CD4-positive, alpha-beta T cell (primary cell): ENCODE measurements at places on chromosomes 13 and 19. TPM values are rescaled to one million over a fixed set of nuclear protein-coding genes. Genes with fewer than 3 reads are reported as not detected.

- no peaks in the 10 kb centered on the region for H3K36me3 ChIP-seq
- DNase-seq, result no peak
- H3K27ac ChIP-seq, result no peak overlapping the region
- H3K27me3 ChIP-seq, result no peaks in the 10 kb centered on the region
Observed at GRCh38 chr13:101481421-101481820, 28.9 kb downstream of the ITGBL1 start.

- DNase-seq, result peak; percentile 41
- H3K27ac ChIP-seq, result no peak within 1 kb of the TSS
- H3K36me3 ChIP-seq, result no peaks in the 10 kb centered on the region
- peak within 1 kb of the TSS; percentile 38 for H3K4me3 ChIP-seq
- peaks cover 49% of the 10 kb centered on the region for H3K4me1 ChIP-seq
Observed at GRCh38 chr19:7874076-7874896, at the start of gene PRR36. TSS of gene PRR36 (minus strand) at chr19:7874390. CDS start at chr19:7873689, 701 bp downstream.

DNA sequence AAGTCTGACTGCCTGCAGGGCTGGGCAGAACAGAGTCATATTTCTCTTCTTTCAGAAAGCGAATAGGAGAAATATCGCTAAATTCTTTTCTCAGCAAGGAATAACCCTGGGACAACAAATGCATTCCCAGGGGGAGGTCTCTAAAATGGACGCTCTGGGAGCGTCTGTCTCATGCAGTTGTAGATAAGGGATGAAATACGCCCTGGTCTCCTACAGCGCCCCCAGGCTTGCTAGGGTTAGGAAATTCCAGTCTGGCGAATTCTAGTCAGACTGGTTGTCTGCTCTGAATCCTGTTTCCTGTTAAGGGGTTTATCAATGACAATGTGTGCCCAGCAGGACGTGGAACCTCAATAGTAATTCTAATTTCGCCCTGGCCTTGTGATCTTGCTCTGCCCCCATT lies 1214.1 kb downstream of the DIAPH3 start:
- H3K27ac ChIP-seq, result no peak overlapping the region
- H3K4me3 ChIP-seq, result no peak overlapping the region
- no peaks in the 10 kb centered on the region for H3K36me3 ChIP-seq
- no peak for DNase-seq

DNA sequence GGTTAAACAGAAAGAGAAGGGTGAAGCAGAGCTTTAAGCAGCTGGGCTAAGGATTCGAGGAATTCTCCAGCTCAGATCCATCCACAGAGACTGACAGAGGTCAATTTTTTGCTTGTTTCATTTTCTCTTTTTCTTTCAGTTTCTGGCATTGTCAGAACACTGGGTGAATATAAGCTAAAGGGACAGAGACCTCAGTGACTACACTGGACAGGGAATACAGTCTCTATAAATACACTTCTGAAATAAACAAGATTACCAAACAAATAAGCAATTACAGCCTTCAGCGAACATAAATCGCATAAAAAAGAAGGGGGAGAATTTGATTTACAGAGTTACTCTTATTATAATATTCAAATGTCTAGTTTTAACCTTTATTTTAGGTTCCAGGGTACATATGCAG lies 3.7 kb upstream of the ZNF441 start:
- no peak overlapping the region for H3K4me3 ChIP-seq
- DNase-seq, result no peak
- H3K27me3 ChIP-seq, result no peaks in the 10 kb centered on the region
- H3K4me1 ChIP-seq, result peaks cover 15% of the 10 kb centered on the region
- H3K27ac ChIP-seq, result no peak overlapping the region
- no peaks in the 10 kb centered on the region for H3K36me3 ChIP-seq

- no peak overlapping the region for H3K4me3 ChIP-seq
- H3K36me3 ChIP-seq, result no peaks in the 10 kb centered on the region
- H3K4me1 ChIP-seq, result no peaks in the 10 kb centered on the region
- DNase-seq, result no peak
Observed at GRCh38 chr13:83738407-83738806, 143.9 kb downstream of the SLITRK1 start.

DNA sequence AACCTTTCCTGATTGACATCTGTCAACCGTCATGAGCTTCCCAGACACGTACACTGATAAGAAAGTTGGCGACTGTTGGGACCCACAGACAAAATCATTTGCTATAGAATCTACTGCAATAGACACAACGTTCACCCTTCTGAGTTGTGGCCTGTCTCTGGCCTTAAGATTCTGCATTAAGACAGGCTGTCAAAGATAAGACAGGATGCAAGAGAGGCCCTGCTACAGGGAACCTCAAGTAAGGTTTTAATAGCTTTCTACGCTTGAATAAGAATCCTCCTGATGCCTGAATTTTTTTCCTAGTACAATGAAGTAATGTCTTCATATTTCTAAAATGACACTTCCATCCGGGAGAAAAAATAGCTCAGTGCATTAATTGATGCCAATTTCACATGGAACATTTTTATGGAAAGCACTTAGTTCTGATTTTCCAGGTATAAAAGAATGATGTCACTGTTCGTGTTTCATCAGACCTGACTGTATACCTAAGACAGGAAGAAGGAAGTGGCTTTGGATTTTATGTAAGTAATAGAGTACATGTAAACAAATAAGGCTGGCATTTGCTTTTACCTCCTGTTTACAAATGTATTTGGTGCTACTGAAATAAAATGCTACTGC lies 275.2 kb upstream of the GPC6 start:
- H3K36me3 ChIP-seq, result no peaks in the 10 kb centered on the region
- H3K27ac ChIP-seq, result no peak overlapping the region
- DNase-seq, result no peak

GRCh38 chr13:32840113-32840512 lies 176.1 kb upstream of the KL start:
- H3K4me3 ChIP-seq, result no peak overlapping the region
- no peaks in the 10 kb centered on the region for H3K27me3 ChIP-seq
- H3K4me1 ChIP-seq, result peaks cover 7% of the 10 kb centered on the region
- no peaks in the 10 kb centered on the region for H3K36me3 ChIP-seq
- DNase-seq, result no peak

GRCh38 chr19:49326165-49326704 lies 1.2 kb upstream of the SLC6A16 start:
- no peaks in the 10 kb centered on the region for H3K27me3 ChIP-seq
- H3K27ac ChIP-seq, result no peak overlapping the region
- no peak for DNase-seq
- no peak overlapping the region for H3K4me3 ChIP-seq

- H3K27ac ChIP-seq, result no peak overlapping the region
- H3K36me3 ChIP-seq, result peaks cover 14% of the 10 kb centered on the region
- no peaks in the 10 kb centered on the region for H3K4me1 ChIP-seq
Observed at GRCh38 chr19:56611288-56611687, 16.2 kb downstream of the ZNF71 start.

DNA sequence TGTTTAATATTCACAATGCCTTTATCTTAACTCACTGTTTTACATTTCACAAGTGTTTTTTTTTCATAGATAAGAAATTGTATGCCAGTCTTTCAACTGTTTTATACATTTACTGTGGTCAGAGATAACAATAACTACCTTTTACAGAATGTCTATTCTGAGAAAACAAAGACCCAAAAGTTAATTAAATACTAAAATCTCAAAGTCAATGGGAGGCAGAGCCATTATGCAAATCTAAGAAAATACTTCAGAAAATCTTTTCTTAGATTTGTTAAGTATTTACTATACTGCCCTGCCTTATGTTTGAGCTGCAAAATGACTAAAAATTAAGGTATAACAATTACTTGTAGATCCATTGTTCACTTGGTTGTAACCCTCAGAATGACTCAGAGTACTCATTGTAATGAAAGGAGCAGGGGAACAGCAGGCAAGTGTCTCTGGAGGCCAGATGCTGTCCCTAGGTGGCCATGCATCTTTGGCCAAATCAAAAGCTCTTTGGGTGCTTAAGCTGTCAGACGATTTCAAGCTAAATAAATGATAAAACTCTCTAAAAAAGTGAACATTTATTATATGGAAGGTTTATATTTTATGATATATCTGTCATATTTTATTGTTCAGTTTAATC lies 770.1 kb upstream of the PCDH20 start:
- H3K36me3 ChIP-seq, result no peaks in the 10 kb centered on the region
- H3K4me1 ChIP-seq, result no peaks in the 10 kb centered on the region
- H3K27ac ChIP-seq, result no peak overlapping the region
- no peaks in the 10 kb centered on the region for H3K27me3 ChIP-seq
- DNase-seq, result no peak

GRCh38 chr19:12295191-12295590 lies 508 bp upstream of the ZNF44 start:
- H3K27ac ChIP-seq, result peak overlapping the region; percentile 78
- DNase-seq, result no peak
- peak overlapping the region; percentile 96 for H3K4me3 ChIP-seq
- peaks cover 39% of the 10 kb centered on the region for H3K4me1 ChIP-seq

DNA sequence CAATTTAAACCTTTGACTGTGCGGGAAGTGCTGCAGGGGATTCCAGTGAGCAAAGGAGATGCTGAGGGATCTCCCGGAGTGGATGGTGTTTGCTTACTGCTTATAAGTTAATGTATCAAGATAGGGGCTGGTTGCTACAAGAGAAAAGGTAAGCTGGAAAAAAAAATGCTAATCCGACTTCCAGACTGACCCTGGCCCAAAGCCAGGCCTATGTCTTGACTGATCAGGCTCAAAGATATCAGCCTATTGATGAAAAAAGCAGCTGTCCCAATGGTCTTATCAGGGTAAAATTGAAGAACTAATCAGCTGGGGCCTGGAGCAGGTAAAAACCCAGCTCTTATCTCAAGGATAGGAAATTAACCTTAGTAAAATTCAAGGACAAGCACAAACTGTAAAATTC lies 10.9 kb upstream of the ZNF90 start:
- H3K4me1 ChIP-seq, result no peaks in the 10 kb centered on the region
- H3K4me3 ChIP-seq, result no peak overlapping the region
- H3K27me3 ChIP-seq, result peaks cover 7% of the 10 kb centered on the region
- DNase-seq, result no peak
- H3K27ac ChIP-seq, result no peak overlapping the region
- H3K36me3 ChIP-seq, result no peaks in the 10 kb centered on the region

DNA sequence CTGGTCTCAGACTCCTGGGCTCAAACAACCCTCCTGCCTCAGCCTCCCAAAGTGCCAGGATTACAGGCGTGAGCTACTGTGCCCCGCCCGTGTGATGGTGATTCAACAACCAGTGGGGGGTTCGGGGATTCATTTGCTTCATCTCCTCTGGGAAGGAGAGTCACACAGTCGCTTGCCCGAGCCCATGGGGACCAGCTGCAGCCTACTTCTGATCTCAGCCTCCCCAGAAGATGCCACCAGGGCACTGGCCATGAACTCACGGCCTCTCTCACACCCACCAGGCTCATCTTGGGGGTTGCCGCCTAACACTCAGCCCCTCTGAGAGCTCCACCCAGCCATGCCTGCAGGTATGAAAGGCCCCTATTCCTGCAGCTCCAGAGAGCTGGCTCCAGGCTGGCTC lies 6.8 kb downstream of the TOMM40 start:
- H3K27ac ChIP-seq, result no peak overlapping the region
- H3K27me3 ChIP-seq, result no peaks in the 10 kb centered on the region
- no peak for DNase-seq
- H3K36me3 ChIP-seq, result peaks cover 67% of the 10 kb centered on the region
- no peaks in the 10 kb centered on the region for H3K4me1 ChIP-seq
- no peak overlapping the region for H3K4me3 ChIP-seq

DNA sequence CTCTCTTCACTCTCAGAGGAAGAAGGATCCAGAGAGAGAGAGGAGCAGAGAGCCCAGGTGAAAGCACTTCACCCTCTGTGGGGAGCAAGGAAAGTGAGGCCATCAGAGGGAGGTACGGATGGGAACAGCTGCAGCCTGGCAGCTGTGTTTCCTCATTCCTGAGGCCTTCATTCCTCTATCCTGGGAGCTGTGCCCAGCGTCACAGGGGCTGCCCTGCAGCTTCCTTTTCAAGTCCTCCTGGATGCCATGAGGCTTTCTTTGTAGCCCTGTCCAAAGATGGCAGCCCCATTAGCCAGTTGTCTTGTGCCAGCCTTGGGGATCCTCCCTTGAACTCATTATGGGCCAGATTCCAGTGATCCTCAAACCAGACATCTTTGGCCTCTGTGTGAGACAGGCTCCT lies 76.8 kb upstream of the PCDH8 start:
- H3K27ac ChIP-seq, result no peak overlapping the region
- H3K36me3 ChIP-seq, result no peaks in the 10 kb centered on the region
- no peak overlapping the region for H3K4me3 ChIP-seq
- H3K4me1 ChIP-seq, result no peaks in the 10 kb centered on the region
- no peaks in the 10 kb centered on the region for H3K27me3 ChIP-seq

GRCh38 chr13:112171570-112171965 lies 104.6 kb downstream of the SOX1 start:
- DNase-seq, result no peak
- peaks cover 3% of the 10 kb centered on the region for H3K27me3 ChIP-seq
- H3K36me3 ChIP-seq, result no peaks in the 10 kb centered on the region
- H3K27ac ChIP-seq, result no peak overlapping the region
- H3K4me1 ChIP-seq, result no peaks in the 10 kb centered on the region
- no peak overlapping the region for H3K4me3 ChIP-seq

Gene ZNF878
- total RNA-seq, result not detected

Gene ZNF85
- 3.4 TPM for total RNA-seq

Gene MEDAG
- total RNA-seq, result not detected

Gene RUBCNL
- total RNA-seq, result 0.36 TPM

Gene TMPRSS9
- not detected for total RNA-seq

Gene FCER2
- total RNA-seq, result not detected

Gene UBE2L5
- total RNA-seq, result 0.11 TPM
